ENCODE measurements at places on chromosomes 1 and 21.

GRCh38 chr1:58804853-58805565 lies 21.2 kb upstream of the JUN start:
- DNase-seq = no peak

- no peak for DNase-seq
These were observed 1.7 kb downstream of the HLX start for GRCh38 chr1:220880726-220881506.

GRCh38 chr1:226650236-226650841 lies 88.7 kb downstream of the ITPKB start:
- no peak for DNase-seq

DNA sequence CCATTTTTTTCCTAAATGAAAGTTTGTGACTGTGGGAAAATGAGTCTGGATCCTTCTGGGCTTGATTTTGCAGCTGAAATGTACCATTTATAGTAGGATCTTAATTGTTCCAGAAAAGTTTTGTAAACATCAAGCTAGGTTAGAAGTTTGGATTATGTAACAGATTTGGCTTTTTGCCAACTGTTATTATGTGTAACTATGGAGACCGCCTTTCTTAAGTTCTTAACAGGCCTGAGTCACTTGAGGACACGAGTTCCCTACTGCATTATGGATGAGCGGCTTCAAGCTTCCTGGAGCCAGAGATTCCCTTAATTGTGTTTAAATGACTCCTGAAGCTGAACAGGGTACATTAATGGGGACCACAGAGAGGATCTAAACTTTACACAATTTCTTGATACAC lies 22.2 kb downstream of the SLC25A33 start:
- DNase-seq = no peak

- no peak for DNase-seq
These were observed 39.1 kb upstream of the WASF2 start for GRCh38 chr1:27528818-27529703.
